Activated naive CD8-positive, alpha-beta T cell treated with anti-CD3 and anti-CD28 coated beads for 36 hours (primary cell): ENCODE measurements at places on chromosomes 7 and 10.

DNA sequence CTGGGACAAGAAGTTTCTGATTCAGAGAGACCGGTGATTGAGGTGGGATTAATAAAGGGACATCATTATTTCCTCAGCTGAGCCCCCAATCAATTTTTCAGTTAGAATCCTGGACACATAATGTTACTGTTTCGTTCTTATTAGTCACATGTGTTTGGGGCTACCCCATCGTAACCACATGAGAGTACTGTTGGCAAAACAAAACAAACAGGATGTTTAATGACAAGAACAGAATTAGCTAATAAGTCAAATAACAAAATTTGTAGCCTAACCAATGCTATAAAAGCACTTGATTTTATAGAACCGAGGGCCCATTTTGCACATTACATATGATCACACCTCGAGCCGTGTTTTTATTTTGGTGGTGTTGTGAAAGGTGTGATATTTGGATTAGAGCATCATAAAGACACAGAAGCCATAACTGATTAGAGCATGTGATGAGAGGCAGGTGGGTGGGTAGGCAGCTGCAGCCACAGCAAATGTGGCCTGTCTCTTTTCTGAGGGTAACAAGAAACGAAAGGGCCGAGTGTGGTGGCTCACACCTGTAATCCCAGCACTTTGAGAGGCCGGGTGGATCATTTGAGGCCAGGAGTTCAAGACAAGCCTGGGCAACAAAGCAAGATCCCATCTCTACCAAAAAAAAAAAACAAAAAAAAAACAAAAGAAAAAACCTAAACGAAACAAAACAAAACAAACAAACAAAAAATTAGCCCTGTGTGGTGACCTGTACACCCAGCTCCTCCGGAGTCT lies 1.8 kb upstream of the VWC2 start:
- DNase-seq, result no peak

DNA sequence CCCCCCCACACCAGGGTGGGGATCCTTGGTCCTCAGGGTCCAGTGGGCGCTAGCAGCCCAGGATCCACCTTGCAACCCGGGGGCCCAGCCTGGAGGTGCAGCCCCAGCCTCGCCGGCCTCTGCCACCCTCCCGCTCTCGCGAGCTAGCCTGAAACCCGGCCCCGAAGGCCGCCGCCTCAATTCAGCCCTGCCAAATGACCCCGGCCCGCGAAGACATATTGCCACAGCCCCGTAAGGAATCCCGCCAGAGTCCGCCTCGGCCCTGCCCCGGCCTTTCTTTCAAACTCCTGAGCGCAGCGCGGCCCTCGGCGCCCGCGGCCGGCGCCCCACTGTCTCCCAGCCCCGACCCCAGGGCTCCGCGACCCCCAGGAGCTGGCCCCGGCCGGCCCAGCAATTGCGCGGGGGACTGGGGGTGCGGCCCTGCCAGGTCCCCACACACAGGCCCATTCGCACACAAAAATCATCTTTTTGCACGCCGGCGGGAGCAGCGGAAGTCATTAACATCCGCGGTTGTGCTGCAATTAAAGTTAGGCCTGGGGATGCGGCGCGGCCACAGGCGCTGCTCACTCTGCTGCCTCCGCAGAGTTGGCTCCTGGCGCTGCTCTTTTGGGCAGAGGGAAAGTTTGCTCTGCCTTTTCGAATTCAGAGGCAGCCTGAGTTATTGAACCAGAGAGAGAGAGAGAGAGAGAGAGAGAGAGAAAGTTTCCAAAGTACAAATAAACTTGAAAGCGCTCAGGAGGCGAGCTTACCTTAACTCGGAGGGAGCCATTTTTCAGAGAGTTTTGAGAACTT lies 4.0 kb downstream of the HOXA5 start:
- DNase-seq, result no peak

- DNase-seq, result no peak
These were observed 619.8 kb upstream of the GALNT17 start for GRCh38 chr7:70512144-70512543.

DNA sequence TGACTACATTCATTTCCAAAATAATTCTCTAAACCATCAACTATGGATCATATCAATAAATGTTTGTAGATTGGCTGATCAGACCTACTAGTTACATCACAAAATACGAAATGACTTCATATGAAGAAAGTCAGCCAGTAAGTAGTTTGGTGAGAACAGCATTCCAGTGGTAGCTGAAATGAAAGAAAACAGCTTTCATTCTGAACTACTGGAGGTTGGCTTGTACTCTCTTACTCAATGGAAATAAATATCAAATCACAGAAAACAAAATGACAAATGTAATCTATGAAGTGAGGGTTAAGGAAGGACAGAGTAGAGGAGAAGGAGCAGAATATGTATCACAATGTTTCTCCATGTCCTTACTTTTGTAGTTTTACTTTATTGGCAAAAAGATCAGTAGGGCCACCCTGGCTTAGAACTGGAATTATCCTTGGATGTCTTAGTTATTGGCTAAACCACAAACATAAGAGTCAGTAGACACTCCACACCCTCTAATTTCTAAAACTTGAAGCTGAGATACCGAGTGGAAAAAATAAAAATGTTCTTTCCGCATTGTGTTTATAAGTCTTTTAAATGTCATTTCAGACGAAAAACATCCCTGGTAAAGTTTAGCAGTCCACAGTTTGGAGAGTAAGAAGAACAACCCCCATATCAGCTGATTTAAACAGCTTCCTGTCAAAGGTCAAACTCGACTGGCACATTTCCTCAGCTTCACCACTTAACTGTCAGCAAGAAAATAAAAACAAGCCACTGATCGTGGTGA lies 74.0 kb upstream of the DGKI start:
- no peak for DNase-seq

DNA sequence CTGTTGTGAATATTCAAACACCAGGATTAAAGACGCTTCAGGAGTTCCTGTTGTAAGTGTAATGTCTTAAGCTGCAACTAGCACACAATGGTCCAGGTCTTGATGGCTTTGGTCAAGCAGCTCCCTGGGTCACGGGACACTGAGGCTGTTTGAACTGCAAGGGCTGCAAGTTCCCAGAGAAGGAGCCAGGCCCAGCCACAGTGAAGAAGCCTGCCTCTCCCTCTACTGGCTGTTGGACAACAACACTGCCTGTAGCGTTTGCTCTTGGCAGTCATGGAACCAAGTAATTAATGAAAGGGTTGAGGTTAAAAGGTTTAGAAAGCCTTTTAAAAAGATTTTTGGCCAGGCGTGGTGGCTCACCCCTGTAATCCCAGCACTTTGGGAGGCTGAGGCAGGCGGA lies 31.9 kb upstream of the GUSB start:
- no peak for DNase-seq

DNA sequence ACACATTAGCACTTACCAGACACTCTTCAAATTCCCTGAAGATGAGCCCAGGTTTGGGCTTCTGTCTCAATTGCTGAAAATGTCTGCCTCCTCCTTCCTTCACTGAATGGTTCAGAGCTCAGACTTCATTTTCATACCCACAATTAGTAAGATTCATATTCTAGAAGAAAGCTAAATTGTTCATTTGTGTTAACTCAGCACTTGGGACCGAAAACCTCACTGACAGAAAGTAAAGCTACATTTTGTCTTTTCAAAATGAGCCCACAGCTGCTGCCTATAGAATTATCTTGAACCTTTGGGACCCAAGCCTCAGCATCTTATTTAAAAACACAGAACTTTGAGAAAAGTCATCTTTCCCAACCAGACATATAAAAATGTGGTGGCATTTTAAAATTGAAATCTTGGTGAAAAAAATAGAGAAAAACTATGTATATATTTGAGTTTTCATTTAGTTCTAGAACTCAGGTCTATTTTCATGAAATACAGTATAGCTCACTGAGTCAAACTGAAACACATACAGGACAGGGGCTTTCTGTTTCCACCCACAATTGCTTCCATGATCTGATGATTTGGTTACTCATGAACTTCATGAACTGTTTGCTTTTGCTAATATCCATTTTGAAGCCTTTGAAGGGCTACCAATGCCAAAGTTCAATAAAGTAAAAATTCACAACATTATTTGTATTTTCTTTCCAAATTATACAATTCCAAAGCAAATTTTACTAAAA lies 119.1 kb upstream of the PFKP start:
- peak; percentile 22 for DNase-seq

- DNase-seq, result no peak
These were observed 157.9 kb downstream of the ARID5B start for GRCh38 chr10:62059217-62059920.

GRCh38 chr7:120724448-120724847 lies 133.5 kb downstream of the TSPAN12 start:
- DNase-seq, result no peak

- DNase-seq, result peak; percentile 54
These were observed 16.1 kb downstream of the OGDH start for GRCh38 chr7:44622342-44623151.

- DNase-seq, result no peak
These were observed 13.8 kb upstream of the LMOD2 start for GRCh38 chr7:123641901-123642300.

DNA sequence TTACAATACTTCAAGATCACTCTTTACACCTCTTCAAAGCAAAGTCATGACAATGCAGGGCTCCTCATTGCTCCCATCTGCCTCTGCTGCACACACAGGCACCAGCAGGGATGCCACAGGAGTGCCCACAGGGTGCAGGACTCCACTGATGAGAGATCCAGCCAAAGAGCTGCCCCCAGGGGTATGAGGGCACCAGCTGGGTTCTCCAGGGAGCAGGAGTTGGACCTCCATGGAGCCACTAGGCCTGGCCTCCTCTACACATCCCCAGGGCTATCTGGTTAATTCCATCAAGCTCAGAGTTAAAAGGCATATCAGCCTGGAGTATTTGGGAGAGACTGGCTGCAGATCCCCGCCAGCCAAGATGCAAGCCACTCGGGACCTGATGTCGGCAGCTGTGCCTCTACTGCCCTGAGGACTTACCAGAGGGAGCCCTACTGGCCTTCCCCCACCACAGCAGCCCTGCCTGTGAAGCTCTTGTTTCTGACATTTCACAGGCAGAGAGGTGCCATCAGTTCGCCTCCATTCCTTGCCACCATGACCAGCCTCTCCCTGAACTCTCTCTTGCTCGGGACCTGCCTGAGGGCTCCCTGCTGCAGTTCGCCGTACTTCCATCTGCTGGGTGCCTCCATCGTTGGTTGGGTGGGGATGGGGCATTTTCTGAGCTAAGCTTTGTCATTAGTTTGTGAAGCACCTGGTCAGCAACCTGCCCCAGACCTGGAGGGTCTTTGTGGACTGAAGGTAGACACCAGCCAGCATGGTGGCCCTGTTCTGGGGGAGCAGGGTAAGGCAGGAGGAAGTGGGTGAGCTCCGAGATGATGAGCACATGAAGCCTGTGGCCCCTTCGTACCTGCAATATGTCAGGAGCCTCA lies 12.5 kb upstream of the TRIM8 start:
- DNase-seq, result no peak
